ENCODE measurements at places on chromosomes 13 and 19. TPM values are rescaled to one million over a fixed set of nuclear protein-coding genes. Genes with fewer than 3 reads are reported as not detected.

WTIP gene
- 29.3 TPM for total RNA-seq

TIMM29 gene
- total RNA-seq: 33.7 TPM

CTU1 gene
- 9.3 TPM for total RNA-seq

ANGPTL4 gene
- 4.7 TPM for total RNA-seq

RYR1 gene
- total RNA-seq: 9.3 TPM

PSPN gene
- total RNA-seq: 4.8 TPM

CABP5 gene
- not detected for total RNA-seq

ZNF888 gene
- 8.9 TPM for total RNA-seq

DNA sequence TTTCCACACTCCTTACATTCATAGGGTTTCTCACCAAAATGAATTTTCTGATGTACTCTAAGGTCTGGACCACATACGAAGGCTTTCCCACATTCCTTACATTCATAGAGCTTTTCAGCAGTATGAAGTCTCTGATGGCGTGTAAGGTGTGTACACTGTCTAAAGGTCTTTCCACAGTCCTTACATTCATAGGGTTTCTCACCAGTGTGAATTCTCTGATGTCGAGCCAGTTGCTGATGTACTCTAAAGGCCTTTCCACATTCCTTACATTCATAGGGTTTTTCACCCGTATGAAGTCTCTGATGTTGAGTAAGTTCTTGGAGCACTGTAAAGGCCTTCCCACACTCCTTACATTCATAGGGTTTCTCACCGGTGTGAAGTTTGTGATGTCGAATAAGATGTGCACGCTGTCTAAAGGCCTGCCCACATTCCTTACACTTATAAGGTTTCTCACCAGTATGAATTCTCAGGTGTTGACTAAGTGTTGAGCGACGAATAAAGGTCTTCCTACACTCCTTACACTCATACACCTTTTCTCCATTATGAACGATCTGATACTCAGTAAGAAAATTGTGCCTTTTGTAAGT is 38.1 kb downstream of the ZFP14 start:
- DNase-seq: no peak

- DNase-seq: no peak
These were observed 71.2 kb downstream of the GNG7 start for GRCh38 chr19:2631213-2631821.

DNA sequence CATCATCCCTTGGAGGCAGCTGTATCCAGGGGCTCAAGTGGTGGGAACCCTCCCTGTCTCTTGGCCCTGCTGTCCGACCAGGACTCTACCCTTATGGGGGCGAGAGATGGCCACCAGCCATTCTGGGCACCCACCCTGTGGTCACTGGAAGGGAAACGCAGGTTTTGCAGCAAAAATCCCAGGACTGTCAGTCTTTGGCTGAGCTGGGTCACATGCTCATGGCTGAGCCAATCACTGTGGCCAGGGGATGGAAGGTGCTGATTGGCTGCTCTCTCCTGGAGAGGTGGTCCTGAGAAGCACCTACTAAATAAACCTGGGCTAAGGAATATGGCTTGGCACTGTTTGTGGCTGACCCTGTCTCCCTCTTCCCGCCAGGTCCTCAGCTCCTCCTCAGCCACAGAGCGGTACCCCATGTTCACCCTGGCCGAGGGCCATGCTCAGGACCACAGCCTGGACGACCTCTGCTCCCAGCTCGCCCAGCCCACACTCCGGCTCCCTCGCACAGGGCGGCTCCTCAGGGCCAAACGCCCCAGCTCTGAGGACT is 8.9 kb downstream of the ATG4D start:
- no peak for DNase-seq

DNA sequence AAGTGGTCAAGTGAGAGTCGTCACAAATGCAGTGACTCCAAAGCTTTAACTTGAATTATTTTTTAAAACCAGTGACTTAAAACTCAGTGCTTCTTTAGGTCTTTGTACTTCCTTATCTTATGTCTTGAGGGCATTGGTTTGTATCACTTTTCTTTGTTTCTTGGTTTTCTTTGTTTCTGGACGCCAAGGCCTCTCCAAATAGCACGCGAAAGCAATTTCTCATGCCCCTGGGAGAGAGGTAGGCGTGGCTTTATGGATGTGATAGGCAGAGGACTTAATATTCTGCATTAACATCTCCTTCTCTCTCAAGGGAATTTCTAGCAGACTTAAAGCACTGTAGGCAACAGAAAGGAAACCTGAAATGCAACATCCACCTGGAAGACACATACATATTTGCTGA is 20.6 kb downstream of the UBE2L5 start:
- no peak for DNase-seq

DNA sequence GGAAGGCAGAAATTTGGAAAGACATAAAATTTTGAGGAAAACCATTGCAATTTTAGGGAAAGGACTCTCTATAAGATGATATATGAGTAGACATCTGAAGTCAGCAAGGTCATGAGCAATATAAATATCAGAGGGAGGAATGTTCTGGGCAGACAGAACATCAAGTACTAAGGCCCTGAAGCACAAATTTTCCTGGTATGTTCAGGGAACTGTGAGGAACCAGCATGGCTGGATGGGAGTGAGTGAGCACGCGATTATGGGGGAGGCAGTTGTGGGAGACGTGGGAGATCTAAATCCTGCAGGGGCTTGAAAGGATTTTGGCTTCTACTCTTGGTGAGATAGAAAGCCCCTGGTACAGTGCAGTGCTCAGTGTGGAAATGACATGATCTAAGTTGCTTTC is 112.0 kb downstream of the TBC1D4 start:
- no peak for DNase-seq

DNA sequence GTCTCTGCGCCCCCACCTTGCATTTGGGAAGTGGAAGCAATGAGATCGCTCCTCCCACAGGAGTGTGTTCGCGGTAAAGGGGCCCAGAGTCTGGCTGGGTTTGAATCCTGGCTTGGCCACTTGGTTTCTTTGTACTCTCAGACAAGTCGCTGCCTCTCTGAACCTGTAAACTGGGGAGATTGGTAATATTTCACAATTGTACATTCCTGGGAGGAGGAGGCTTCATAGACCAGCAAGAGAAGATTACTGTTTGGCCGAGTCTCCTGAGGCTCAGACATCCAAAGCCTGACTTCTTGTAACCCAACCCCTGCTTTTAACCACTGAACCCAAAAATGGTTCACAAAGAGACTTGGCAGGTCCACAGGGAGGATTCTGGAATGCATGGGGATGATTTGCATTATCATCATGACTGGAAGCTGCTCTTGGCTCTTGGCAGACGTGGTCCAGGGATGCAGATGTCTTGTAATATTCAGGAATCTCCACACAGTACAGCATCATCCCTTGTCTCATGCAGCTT is 13.6 kb upstream of the STRN4 start:
- DNase-seq: no peak

GRCh38 chr19:3469638-3470499 is 10.5 kb downstream of the SMIM24 start:
- no peak for DNase-seq

DNA sequence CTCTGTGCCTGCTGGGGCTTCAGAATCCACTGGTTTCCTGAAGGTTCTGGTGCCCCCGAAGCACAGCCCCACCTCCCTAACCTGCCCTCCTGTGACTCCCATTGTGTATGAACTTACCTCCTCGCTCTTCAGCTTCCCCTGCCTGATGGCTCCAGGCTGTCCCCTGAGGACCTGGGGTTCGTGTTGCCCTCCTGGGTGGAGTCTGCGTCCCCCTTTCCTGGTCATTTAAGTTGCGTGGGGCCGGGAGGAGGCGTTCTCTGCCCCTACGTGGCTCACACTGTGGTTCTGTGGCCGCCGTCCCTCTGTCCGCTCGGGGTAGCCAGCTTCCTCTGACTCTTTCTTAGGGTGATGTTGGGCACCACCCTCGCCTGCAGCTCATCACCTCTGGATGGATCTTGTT is 13.9 kb downstream of the TFDP1 start:
- DNase-seq: no peak

GRCh38 chr13:59452189-59452890 is 711.4 kb downstream of the DIAPH3 start:
- DNase-seq: no peak

DNA sequence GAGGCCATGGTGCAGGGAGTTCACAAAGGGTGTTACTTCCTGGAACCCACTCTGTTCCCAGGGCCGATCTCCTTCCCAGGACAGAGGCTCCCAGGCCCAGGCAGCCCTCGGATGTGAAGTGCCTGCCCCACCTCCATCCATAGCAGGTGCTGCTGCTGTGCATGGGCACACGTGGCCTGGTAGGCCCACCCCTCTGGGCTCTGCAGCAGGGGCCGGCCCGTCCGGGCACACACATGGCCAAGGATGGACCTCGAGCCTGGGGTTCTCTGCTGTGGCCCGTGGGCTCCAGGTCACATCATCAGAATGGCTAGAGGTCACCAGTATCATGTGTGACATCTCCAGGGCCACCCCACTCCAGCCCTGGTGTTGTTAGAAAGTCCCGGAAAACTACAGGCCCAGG is 71.8 kb downstream of the GADD45B start:
- no peak for DNase-seq

GRCh38 chr19:33638167-33639034 is 16.6 kb downstream of the CHST8 start:
- no peak for DNase-seq

GRCh38 chr13:76668716-76669115 is 217.5 kb downstream of the KCTD12 start:
- no peak for DNase-seq

- DNase-seq: no peak
These were observed 1.3 kb upstream of the PPAN start for GRCh38 chr19:10104665-10105508.

GRCh38 chr19:40705362-40705651 is 11.4 kb downstream of the COQ8B start:
- no peak for DNase-seq

- no peak for DNase-seq
These were observed 72.3 kb downstream of the KCTD12 start for GRCh38 chr13:76813891-76814290.

DNA sequence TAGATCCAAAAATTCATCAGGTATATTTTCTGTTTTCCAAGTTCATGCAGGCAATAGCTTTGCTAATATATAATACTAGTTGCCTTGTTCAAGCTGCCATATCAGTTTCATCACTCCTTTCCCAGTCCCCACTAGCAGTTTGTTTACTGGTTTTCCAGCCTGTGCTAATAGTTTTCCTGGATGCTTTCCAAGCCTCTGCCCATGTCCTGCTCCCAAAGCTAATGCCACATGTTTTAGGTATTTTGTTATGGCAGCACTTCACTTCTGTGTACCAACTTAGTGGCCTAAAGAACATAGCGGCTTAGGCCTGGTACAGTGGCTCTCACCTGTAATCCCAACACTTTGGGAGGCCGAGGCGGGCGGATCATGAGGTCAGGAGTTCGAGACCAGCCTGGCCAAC is 28.1 kb upstream of the ZNF527 start:
- no peak for DNase-seq

Data from type B pancreatic cell (in vitro differentiated cells).